ENCODE measurements at places on chromosomes 6 and 20.

DNA sequence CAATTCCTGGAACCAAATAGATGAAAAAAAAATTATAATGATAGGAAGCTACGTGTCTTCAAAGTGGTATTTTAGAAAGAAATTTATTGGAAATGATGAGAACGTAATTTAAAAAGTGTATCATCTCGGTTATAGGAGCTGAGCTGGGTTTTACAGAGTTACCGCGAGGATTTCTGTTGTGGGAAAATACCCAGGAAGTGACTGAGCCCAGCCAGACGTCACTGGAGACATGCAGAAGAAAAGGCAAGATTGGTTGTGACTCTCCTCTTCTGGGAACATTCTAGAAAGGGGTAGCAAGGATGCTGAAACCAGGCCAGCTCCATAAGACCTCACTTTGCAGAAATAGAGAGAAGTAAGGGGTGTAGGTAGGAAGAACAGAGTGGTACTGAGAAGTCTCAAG is 95.9 kb upstream of the ADGRF1 start:
- no peak for DNase-seq

DNA sequence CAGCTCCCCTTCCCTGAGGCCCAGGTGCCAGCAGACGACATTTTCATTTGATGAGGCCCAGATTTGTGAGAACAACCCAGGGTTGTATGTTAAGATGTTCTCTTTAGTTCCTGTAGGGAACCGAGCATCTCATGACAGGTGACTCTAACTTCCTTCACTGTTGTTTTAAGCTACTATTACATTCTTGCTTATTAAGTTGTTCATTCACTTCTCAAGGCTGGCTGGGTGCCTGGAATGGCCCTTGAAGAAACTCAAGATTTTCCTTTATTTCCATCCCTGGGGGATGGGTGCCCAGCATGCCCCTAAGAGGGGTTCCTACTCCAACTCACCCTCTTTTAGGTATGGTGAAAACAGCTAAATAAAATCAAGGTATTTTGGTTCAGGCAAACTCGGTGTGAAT is 111.5 kb upstream of the SYNDIG1 start:
- no peak for DNase-seq

- DNase-seq, result no peak
Observed at GRCh38 chr6:40640599-40641227, 53.5 kb upstream of the LRFN2 start.

- no peak for DNase-seq
Observed at GRCh38 chr20:19465536-19465935, 253.1 kb downstream of the SLC24A3 start.

- DNase-seq, result no peak
Observed at GRCh38 chr6:149948011-149948410, 6.2 kb downstream of the ULBP2 start.

DNA sequence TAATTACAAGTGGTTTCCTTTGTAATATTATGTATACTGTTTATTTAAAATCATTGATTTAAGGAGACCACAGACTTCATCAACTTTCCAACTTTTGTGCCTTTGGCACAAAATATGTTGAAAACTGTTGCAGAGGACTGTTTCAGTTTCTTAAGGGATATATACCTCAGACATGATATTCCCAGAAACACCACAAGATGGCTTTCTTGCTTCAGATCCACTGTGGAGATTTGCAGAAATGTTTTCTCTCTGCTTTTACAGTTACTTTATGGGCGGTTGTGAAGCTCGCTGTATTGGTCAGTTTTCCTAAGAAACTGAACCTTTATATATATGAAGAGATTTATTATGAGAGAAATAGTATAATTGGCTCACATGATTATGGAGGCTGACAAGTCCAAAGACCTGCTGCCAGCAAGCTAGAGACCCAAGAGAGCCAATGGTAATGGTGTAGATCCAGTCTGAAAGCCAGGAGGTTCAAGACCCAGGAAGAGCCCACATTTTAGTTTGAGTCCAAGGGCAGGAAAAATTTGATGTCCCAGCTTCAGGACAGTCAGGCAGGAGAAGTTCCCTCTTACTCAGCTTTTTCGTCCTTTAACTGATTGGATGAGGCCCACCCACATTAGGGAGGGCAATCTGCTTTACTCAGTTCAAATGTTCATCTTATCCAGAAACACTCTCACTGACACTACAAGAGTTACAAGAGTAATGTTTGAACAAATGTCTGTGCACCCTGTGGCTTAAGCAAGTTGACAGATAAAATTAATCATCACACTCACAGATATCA is 12.8 kb downstream of the ME1 start:
- no peak for DNase-seq

DNA sequence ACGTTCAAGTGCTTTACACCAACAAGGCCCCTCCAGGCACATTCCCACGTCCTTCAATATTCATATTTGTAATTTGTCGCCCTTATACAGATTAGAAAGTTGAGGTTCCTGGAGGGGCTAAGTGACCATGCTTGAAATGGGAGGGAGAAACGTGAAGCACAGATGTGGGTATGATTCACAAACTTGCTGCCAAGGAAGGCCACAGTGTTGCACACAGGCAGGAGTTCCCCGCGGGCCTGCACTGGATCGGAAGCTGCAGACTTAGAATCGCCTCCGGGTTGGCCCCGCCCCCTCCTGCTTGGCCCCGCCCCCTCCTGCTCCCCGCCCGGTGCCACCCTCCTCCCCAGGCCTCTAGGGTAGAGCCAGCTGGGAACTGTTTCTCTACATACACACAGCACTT is 58.2 kb upstream of the QKI start:
- DNase-seq, result no peak

GRCh38 chr6:101086473-101086872 is 205.3 kb upstream of the ASCC3 start:
- DNase-seq, result no peak

- DNase-seq, result no peak
Observed at GRCh38 chr6:62272114-62272513, 13.9 kb downstream of the KHDRBS2 start.

GRCh38 chr6:6811128-6812009 is 222.8 kb downstream of the LY86 start:
- DNase-seq, result no peak

GRCh38 chr20:47212606-47213207 is 143.8 kb downstream of the ZMYND8 start:
- DNase-seq, result no peak

GRCh38 chr20:32796981-32797451 is 22.7 kb upstream of the MAPRE1 start:
- DNase-seq, result no peak

- no peak for DNase-seq
Observed at GRCh38 chr20:59831024-59831915, 102.2 kb downstream of the SYCP2 start.

GRCh38 chr6:71048320-71049164 is 91.7 kb upstream of the B3GAT2 start:
- DNase-seq, result no peak

- DNase-seq, result no peak
Observed at GRCh38 chr20:48845721-48846306, 18.0 kb upstream of the PREX1 start.

GRCh38 chr6:5854899-5855298 is 151.8 kb downstream of the NRN1 start:
- no peak for DNase-seq

All from stimulated activated CD4-positive, alpha-beta T cell treated with anti-CD3 and anti-CD28 coated beads, TNF-alpha, amount 100 ng/mL, for 1 hour (primary cell).